Fibroblast of skin of scalp (primary cell): ENCODE measurements at places on chromosomes 1 and 21.

GRCh38 chr21:36709868-36710728, 11.2 kb downstream of the SIM2 start:
- no peak for DNase-seq

DNA sequence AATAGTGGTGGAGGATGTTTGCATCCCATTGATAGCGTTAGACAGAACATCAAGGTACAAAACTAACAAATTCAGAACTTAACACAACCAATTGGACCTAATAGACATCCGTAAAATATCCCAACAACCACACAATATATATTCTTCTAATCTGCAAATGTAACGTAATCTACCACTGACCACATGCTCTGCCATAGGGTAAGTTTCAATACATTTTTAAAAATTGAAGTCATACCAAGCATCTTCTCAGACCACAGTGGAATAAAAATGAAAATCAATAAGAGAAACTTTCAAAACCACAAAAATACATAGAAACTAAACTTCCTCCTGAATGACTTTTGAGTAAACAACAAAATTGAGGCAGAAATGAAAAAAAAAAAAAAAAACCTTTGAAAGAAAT, 1087.5 kb downstream of the KCNT2 start:
- DNase-seq: no peak

- DNase-seq: peak; percentile 99
Observed at GRCh38 chr1:109877317-109877771, 33.3 kb upstream of the CSF1 start.

DNA sequence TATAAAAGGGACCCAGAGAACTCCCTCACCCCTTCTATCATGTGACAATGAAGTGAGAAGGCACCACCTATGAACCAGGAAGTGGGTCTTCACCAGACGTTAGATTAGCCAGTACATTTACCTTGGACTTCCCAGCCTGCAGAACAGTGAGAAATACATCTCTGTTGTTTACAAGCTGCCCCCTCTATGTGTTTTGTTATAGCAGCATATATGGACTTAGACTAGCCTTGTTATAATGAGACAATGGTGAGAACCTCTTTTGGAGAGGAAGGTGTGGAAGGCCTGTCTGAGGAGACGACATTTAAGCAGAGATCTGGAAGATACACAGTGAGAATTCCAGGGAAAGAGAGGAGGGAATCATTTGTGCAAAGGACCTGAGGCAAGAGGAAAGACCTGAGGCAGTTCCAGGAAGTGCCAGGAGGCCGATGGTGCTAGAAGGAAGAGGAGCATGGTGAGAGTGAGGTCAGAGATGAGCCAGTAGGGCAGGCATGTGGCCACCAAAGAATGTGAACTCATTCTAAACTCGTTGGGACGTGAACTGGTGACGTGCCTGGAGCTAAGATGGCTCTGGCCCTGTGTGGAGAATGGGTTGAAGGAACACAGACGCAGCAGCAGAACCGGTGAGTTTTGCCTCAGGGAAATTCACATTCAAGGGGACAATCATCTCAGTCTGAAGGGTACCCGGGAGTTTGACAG, 98.9 kb upstream of the IRF2BP2 start:
- no peak for DNase-seq

DNA sequence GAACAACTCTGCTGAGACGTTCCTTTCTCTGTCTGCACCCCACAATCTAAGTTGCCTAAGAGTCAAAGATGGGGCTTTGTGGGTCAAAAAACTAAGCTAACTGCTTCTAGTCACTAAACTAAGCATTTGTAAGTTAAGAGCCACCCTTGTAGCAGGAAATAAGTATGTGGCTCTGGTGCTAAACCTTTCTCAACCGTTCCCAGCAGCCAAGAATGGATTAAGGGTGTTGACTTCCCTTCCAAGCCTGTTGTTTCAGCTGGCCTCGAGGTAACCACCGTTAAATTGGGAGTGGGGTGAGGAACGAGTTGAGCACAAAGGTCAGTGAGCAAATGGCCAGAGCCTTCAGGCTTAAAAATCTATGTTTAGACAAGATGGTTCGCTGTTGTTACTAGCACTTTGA, 169.1 kb downstream of the TRIM33 start:
- DNase-seq: no peak

GRCh38 chr1:154400381-154400801, 4.8 kb upstream of the IL6R start:
- no peak for DNase-seq

GRCh38 chr1:100969327-100969726, 56.3 kb downstream of the DPH5 start:
- DNase-seq: no peak

GRCh38 chr1:109509176-109510134, at the start of gene AMIGO1:
TSS of gene AMIGO1 (minus strand) at chr1:109509727. CDS start at chr1:109508912, 815 bp downstream.
- DNase-seq: peak; percentile 50

GRCh38 chr1:5857508-5858090, 134.6 kb downstream of the NPHP4 start:
- DNase-seq: no peak

GRCh38 chr1:88169939-88170338, 514.1 kb upstream of the PKN2 start:
- no peak for DNase-seq

DNA sequence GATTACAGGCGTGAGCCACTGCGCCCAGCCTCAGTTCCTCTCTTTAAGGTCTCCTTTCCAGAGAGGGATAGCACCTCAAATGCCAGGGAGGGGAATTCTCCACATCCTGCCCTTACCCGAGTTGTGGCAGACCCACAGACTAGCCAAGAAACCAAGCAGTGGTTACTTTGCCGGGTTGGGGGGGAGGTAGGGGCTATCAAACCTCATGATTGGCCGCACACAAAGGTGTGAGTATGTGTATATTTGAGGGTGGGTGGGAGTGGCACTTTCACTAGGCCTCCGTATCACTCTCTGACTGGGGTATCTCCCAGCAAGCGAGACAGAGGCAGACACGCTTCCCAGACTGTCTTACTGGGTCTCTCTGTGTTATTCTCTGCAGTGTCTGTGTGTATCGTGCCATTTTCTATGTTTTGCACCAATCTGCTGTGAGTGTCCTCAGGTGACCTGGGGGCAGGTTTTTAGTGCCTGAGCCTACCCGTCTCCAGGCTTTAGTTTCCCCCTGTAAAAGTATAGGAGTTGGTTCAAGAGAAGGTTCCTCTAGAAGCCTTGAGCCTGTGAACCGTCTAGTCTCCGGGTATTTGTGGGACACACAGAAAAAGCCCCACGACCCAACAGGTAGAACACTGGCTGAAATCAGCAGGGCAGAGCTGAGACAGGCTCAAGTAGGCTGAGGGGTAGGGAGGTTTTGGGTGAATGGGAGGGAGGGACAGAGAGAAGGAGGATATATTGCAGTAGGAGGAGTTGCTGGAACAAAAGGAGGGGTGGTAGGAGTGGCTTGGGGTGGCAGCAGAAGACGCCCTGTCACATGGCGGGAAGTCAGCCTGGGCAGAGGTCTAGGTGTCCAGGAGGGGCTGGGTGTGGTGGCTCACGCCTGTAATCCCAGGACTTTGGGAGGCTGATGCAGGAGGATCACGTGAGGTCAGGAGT, 10.3 kb downstream of the LMNA start:
- DNase-seq: no peak

DNA sequence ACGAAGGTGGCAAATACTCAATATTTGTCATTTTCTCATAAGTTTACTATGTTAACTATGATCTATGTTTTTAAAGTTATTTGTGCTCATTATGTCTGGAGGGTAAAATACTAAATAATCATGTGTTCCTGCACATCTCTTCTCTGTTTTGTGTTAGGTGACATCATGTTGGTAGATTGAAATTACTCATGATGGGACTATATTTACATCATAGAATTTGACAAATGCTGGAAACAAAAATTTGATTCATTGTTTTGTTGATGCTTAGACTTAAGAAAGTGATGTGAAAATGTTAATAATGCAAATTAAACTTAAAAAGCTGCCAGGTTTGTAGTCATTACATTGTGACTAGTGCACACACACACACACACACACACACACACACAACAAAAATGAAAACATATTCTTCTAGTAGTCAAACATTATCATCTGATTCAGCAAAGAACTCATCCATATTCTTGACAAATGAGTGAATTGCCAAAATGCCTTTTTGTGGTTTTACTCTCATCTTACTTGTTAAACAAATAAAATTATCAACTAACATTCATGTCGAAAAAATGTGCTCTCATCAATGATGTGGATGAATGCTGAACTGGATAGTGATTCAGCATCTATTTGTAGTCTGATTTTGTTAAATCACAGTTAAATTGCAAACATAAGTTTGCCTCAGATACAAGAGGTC, 870.7 kb downstream of the BRINP3 start:
- peak; percentile 88 for DNase-seq

DNA sequence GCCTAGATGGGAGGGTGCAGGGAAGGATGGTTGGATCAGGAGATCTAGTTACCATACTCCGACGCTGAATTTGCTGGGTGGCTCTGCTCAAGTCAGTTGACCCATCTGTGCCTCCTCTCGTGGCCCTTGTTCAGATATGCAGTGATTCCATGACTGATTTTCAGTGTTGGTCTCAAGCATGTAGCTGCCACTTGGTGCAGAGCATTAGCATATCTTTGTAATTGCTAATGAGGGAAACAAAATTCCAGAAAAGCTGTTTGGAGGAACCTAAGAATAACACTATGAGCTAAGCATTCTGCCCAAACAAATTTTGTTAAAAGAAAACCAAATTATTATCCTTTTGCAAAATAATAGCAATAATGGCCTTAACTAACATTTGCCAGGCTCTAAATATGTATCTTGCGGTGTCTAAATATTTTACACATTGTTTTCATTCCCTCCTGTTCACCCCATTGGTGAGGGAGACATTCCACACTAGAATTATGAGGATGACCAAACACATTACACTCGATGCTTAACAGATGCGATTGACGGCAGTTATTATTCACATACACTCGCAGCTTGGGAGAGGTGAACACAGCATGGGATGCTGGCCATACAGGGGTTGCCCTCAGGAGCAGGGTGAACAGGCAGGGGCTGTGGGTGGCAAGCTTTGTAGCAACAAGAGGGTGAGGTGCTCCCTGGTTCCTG, 69.1 kb downstream of the KCNJ15 start:
- peak; percentile 88 for DNase-seq

GRCh38 chr1:66445492-66446181, 88.3 kb upstream of the SGIP1 start:
- DNase-seq: no peak

GRCh38 chr21:32336711-32337110, 38.1 kb downstream of the MRAP start:
- peak; percentile 63 for DNase-seq

GRCh38 chr1:11638121-11638520, 16.1 kb downstream of the FBXO2 start:
- no peak for DNase-seq

DNA sequence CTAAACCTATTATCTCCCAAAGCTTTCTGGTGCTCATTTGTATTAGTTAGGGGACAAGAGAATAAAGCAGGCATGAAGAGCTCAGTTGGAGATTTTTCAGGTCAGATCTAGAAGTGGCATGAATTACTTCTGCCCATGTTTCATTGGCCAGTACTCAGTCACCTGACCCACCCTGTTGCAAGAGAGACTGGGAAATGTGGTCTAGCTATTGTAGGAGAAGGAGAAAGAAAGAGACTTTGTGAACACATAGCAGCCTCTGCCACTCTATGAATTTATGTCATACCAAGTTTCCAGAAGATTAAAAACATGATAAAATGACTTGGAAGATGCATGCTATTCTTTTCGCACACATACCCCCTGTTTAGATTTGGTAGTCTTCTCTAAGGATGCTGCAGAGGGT, 302.3 kb upstream of the RUNX1 start:
- DNase-seq: no peak

GRCh38 chr1:48177257-48177656, 45.3 kb upstream of the SLC5A9 start:
- no peak for DNase-seq

GRCh38 chr1:245707941-245708340, 553.2 kb downstream of the KIF26B start:
- no peak for DNase-seq

DNA sequence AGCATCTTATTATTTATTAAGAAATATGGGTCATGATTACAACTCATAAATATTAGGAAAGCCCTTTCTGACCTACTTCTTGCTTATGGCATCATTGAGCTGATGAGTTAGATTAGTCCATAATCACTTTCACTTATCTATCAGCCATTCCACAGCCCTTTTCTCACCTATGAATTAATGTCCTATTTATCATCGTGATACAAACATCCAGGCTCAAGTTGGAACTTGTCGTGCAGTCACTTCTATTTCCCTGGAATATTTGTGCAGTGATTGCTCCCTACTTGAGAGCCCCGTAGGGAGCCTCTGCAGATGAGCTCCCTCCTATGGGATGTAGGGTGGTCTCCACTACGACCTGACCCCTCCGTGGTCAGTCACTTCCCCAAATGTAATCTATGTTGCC, 8.1 kb upstream of the F3 start:
- no peak for DNase-seq

DNA sequence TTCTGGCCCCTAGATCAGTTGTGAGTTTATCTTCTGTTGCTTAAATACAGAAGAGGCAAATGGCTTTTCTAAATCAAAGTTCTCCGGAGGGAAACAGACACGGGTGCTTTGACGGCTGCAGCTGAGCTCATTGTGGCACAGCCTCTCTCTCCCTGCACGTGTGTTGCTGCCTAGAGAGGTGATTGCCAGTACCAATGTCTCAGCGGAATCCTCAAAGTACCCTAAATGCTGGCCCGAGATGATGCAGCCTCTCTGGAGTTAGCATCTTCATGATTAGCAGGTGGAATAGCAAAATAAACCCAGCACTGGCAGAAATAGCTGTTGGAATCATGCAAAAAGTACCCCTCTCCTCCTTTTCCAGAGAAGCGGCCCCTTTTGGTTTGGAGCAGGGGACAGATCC, 192.2 kb downstream of the PRDM2 start:
- no peak for DNase-seq

DNA sequence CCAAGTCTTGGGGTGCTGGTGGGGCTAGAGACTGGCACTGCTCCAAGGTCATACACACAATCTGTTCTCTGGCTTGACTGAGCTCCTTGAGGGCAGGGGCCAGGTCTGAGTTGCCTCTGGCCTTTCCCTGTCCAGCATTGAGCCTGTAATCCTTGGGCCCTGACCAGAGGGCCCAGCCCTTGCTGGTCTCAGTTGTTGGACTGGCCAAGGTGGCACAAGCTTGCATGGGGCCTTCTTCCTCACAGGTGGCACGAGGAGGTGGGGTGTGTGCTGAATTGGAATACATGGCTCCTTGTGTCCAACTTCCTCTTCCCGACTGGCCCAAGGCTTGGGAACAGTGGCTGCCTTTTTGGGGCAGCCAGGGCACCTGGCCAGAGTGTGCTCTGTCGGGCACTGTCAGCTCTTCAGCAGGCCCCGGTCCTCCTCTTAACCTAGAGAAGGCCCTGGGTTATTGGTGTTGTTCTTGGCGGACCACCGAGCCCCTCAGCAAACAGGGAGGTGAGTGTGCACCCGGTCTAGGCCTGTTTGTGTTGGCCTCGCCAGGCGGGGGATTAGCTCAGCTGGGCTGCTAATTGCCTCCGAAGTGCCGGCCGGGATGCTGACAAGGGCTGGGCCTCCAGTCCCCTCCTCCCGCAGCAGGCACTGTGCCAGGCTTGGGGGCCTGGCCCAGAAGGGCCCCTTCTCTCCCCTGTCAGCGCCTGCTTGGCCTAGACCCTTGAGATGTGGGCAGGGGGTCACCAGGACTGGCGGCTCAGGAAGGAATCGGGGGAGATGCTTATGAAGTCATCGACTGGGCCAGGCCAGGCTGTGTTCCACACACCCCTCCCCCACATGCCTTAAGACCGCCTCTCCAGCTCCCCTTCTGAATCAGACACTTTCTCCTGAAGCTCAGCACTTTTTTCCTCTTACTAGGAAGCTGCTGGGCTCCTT, 28.5 kb downstream of the WNT4 start:
- peak; percentile 70 for DNase-seq
